Activated CD4-positive, alpha-beta T cell treated with anti-CD3 and anti-CD28 coated beads, Interleukin-2, amount 10 ng/mL, durations not matched to agents 7 days and 5 days (primary cell): ENCODE measurements at places on chromosomes 11 and 22. TPM values are rescaled to one million over a fixed set of nuclear protein-coding genes. Genes with fewer than 3 reads are reported as not detected.

GRCh38 chr11:94738746-94739145 lies 29.4 kb upstream of the AMOTL1 start:
- no peak overlapping the region for H3K4me3 ChIP-seq
- H3K27ac ChIP-seq, result no peak overlapping the region
- peaks cover 27% of the 10 kb centered on the region for H3K4me1 ChIP-seq

DNA sequence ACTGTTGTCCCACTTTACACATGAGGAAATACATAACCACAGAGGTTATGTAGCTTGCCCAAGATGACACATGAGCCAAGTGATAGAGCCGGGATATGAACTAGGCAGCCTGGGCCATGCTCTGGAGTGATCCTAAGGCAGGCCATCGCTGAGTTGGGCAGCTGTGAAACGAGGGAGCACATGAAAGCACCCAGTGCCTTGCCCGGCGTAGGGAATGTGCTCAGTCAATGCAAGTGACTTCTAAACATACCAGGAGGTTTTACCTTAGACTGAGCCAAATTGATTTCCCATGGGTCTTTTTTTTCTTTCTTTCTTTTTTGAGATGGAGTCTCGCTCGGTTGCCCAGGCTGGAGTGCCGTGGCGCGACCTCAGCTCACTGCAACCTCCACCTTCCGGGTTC lies 10.5 kb downstream of the GRIK4 start:
- H3K27me3 ChIP-seq, result peaks cover 6% of the 10 kb centered on the region
- no peaks in the 10 kb centered on the region for H3K36me3 ChIP-seq
- no peak for DNase-seq
- no peaks in the 10 kb centered on the region for H3K4me1 ChIP-seq

Gene KRTAP5-7
- 0.29 TPM for total RNA-seq

DNA sequence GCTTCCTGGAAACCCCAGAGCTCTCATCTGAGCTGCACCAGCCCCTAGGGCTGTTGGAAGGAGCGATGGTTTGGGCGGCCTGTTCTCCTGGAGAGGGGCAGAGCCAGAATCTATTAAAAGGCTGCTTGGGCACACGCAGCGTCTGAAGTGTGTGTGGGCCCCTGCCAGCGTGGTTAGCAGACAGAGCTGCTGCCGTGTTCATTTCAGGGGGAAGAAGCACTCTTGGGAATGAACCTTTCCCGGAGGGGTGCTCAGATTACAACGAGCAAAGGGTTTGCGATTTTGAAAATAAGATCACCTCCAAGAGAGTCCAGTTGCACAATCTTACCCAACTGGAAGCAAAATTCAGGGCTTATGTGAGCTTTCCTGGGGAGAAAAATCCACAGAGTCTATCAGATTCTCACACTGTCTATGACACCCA lies 12.9 kb downstream of the ANO1 start:
- H3K27ac ChIP-seq, result no peak overlapping the region
- H3K4me3 ChIP-seq, result no peak overlapping the region
- peaks cover 2% of the 10 kb centered on the region for H3K27me3 ChIP-seq
- H3K4me1 ChIP-seq, result no peaks in the 10 kb centered on the region
- no peak for DNase-seq
- H3K36me3 ChIP-seq, result no peaks in the 10 kb centered on the region

Gene MPPED1
- total RNA-seq, result not detected

- no peaks in the 10 kb centered on the region for H3K36me3 ChIP-seq
- H3K27ac ChIP-seq, result no peak overlapping the region
- no peaks in the 10 kb centered on the region for H3K4me1 ChIP-seq
- no peak for DNase-seq
Measured at GRCh38 chr22:27241430-27242321, 559.9 kb downstream of the MN1 start.

Gene MFRP
- total RNA-seq, result not detected

Gene UPK3A
- not detected for total RNA-seq

- no peaks in the 10 kb centered on the region for H3K4me1 ChIP-seq
- no peaks in the 10 kb centered on the region for H3K27me3 ChIP-seq
- H3K27ac ChIP-seq, result no peak overlapping the region
Measured at GRCh38 chr11:109853156-109853776, 239.9 kb upstream of the ZC3H12C start.

DNA sequence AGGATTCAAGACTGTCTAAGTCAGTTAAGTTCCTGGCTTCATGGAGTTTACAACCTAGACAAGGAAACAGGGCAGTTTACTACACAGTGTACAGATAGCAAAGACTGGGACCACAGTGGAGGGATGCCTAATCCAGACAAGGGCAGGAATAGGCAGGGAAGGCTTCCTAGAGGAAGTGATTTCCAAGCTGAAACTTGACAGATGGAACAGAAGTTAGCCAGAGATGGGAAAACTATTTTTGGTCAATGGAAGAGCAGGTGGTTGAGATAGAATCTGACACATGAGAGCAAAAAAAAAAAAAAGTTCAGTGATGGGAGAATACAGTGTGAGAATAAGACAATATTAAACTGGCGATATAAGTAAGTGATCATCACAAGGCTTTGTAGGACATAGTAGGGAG lies 1.3 kb downstream of the COA4 start:
- H3K27ac ChIP-seq, result peak overlapping the region; percentile 96
- no peaks in the 10 kb centered on the region for H3K27me3 ChIP-seq
- peak overlapping the region; percentile 94 for H3K4me3 ChIP-seq
- DNase-seq, result no peak

DNA sequence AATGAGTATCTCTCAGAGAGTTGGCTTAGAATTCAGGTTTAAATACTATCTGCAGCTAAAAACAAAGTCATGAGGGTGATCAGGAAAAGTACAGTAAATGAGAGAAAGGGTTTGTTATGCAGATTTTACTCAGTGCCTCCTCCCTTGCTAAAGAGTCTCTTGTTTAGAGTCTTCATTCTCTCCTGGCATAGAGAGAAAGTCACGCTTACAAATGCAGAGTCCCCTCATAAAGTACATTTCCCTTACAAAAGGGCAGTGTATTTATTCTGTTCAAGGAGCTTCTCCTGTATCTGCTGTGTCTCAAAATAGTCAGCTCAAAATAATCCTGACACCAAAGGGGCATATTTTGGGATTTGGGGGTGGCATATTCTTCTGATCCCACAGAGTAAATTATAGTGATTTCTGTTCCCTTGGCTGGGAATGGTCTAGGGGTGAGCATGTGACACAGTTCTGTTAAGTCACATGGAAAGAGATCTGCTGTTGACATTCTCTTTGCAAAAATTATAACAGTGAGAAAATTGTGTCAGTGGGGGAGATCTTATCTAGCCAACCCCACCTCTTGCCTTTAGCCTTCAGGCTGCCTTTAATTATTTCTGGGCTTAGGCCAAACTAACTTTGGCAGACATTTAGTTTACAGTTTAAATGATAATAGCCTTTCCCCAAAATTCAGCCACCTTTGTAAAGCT lies 102.9 kb downstream of the MTNR1B start:
- peaks cover 8% of the 10 kb centered on the region for H3K27me3 ChIP-seq
- H3K27ac ChIP-seq, result no peak overlapping the region
- H3K4me1 ChIP-seq, result no peaks in the 10 kb centered on the region
- no peak overlapping the region for H3K4me3 ChIP-seq
- DNase-seq, result no peak
- no peaks in the 10 kb centered on the region for H3K36me3 ChIP-seq

- H3K27me3 ChIP-seq, result no peaks in the 10 kb centered on the region
- H3K4me3 ChIP-seq, result no peak overlapping the region
- DNase-seq, result no peak
Measured at GRCh38 chr11:117200813-117201657, 1.9 kb downstream of the TAGLN start.

DNA sequence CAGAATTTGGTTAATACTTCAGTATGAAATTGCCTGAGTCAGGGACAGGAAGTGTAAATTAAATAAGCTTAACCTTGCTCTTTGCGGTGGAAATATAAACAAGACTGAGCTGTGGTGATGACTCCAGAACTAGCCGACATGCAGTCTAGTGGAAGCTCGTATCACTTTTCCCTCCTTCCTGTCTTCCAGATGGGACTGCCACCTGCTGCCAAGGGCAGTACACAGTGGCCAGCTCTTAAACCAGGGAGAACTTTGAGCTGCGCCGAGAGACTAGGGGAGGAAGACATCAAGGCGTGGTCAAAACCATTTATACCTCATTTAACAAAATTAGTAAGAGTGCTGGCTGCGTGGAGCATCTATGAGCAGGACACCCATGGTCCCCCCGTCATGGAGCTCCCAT lies 31.3 kb upstream of the CTTN start:
- H3K27ac ChIP-seq, result no peak overlapping the region
- peaks cover 43% of the 10 kb centered on the region for H3K36me3 ChIP-seq
- H3K27me3 ChIP-seq, result peaks cover 7% of the 10 kb centered on the region
- H3K4me3 ChIP-seq, result no peak overlapping the region
- no peak for DNase-seq
- peaks cover 21% of the 10 kb centered on the region for H3K4me1 ChIP-seq

GRCh38 chr11:79196950-79197349 lies 243.9 kb downstream of the TENM4 start:
- DNase-seq, result no peak
- H3K4me1 ChIP-seq, result no peaks in the 10 kb centered on the region
- no peaks in the 10 kb centered on the region for H3K27me3 ChIP-seq
- H3K4me3 ChIP-seq, result no peak overlapping the region
- no peak overlapping the region for H3K27ac ChIP-seq
